ENCODE measurements at places on chromosomes 7 and 10.

DNA sequence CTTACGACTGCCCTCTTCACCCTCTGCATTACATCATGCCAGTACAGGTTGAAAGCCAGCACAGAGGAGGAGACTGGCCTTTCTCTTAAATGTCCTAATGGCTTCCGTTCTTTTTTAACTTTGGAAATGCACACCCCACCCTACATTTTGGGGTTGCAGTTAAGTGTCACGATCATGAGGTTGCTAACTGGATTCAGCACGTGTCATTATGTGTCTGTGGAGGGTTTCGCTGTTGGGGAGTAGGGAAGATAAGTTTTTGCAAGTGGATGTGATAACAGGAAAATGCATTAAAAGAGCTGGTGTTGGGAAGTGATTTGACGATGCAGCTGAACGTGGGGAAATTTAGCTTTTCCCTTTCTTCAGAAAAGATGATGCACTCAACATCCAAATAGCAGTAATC is 135.9 kb downstream of the LRRC4 start:
- no peak for DNase-seq

DNA sequence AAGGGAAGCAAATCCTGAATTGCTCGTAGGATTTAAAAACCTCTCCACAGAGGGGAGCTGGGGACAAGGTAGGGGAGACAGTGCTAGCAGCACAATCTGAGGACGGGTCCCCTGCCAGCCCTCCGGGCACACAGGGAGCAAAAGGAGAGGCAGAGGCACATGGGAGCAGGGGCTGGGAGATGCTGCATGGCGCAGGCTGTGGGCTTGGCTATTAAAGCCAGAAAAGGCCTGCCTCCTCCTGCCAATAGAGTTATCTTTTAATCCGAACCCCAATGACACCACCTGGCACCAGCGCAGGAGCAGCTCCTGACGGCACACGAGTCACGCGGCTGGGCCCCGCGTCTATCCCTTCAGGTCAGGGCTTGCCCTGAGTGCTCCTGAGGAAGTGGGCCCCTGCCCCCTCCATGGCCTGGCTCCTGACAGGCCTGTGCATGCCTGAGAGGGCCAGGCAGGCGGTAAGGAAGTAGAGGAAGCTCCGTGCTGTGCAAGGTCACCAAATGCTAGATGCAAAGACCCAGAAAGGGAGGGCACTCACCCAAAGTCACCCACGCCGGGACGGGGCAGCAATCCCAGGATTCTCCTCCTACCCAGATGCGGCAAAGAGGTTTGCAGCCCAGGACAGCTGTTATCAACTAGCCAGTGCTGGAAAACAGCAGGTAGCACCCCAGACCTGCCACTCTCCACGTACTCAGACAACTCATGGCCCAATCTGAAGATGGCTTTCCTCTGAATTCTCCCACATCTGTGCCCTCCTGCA is 28.1 kb downstream of the DLG5 start:
- DNase-seq = no peak

- no peak for DNase-seq
Observed at GRCh38 chr7:154868921-154869320, 134.0 kb downstream of the PAXIP1 start.

DNA sequence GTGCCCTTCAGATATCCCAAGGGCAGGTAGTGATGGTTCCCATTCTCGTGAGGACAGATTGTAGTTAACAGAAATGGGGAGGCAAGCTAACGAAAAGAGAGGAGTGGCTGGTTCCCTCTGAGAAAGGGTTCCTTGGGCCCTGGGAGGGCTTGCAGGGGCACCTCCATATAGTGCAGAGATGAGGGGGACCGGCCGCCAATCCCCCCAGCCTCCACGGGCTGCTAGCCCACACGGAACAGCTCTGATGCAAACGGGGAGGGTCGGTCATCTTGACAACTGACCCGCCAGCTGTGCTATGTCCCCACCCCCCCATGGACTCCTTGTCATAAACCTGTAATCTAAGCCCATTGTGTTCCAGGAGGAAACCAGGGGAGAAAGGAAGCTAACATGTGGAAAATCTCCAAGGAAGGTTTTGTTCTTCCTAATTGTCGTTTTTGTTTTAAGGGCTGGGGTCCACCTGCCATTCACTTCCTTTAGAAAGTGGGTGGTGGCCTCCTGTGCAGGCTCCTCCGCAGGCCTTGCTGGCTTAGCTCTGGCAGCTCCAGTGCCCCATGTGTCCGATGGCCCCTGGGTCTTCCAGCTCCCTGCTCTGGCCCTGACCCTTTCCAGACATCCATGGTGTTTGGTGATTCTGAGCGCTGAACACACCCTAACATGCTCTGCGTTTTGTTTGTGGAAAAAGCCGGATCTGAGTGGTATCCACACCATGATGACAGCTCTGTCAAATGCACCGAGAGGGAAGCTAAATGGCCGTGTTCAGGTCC is 15.9 kb downstream of the ADCY1 start:
- DNase-seq = no peak

- no peak for DNase-seq
Observed at GRCh38 chr10:24952707-24953645, 570 bp upstream of the PRTFDC1 start.

- DNase-seq = no peak
Observed at GRCh38 chr7:128795129-128795528, 3.4 kb downstream of the CCDC136 start.

GRCh38 chr7:93367254-93367653 is 135.1 kb downstream of the VPS50 start:
- no peak for DNase-seq

- no peak for DNase-seq
Observed at GRCh38 chr10:23585186-23585585, 146.3 kb downstream of the OTUD1 start.

- no peak for DNase-seq
Observed at GRCh38 chr7:131218727-131219128, 108.9 kb upstream of the MKLN1 start.

- no peak for DNase-seq
Observed at GRCh38 chr7:155529346-155529745, 17.0 kb downstream of the CNPY1 start.

DNA sequence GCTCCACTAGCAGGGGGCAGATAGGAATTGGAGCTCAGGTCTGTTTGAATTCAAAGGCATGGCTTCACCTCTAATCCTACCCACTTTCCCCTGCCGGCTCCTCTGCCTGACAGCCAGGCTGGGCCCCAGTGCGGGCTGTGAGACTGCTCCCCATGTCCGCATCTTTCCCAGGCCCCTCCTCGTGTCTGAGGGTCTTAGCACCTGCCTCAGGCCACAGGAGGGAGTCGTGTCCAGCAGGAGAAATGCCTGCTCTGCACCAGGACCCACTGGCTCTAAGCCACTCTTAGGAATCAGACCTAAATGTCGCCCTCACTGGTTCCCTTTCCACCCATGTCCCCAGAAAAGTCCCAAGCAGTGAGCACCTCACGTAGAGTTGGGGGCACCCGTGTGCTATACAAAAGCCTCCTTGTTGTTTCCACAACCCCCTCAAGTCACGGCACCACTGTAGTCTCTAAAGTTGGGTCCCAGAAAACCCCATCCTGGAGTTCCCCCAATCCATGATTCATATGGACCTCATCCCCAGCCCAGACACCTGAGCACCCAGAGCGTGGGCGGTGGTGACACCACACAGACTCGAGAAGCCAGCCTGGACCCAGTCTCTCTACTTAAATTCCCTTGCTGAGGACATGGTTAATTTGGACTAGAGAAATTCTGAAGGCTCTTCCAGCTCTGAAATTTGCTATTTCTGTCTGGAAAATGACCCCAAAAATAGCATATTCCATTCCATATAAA is 466.4 kb upstream of the ZMIZ1 start:
- DNase-seq = no peak

DNA sequence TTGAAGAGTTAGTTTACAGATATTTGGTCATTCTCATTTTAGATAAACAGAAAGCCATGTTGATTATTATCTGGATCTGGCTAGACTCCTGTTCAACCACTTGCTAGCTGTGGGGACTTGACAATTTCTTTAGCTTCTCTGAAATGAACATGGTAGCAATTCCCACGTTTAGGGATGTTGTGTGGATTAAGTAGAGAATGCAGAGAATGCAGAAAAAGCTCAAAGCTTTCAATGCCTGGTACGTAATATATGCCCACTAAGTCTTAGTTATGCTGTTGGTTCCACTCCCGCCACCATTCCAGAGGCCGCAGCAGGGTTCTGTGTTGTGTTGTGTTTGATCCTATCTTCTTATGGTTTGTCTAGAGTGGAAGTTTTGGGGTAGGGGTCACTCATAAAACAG is 39.2 kb upstream of the RPA3 start:
- DNase-seq = no peak

DNA sequence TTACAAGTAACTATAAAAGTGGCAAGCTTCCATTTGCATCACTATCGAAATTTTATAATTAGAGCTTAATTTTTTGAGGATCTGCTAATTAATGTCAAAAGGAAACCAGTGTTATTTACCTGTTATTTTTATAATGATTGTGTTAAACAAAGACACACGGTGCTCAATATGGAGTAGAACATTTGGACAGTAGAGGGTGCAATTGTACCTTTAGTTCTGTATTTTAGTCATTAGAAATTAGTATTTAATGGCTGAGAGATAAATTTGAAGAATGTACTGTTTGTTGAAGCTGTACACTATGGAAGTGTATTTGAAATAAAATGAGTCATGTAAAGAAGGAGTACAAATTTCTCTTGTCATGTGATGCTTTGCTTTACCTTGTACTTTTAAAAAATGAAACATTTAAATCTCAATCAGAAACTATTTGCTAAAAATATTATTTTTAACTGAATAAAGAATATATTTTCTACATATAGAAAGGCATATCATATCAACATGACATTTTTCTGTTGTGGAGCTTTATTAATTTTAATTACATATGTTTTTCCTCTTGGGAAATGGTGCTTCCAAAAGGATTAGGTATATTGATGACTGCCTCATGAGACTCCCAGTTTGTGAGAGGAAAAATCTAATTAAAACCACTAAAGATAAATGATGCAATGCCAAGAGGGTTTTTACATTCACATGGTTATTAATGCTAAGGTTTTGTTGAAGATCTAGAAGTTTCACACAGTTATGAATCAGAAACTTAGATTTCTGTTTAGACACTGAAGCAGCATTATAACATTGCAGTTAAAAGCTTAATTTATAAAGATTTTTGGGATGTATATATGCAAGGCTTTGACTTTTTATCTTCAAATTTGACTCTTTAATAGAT is 10.4 kb upstream of the PRKG1 start:
- DNase-seq = no peak

GRCh38 chr7:12162415-12163113 is 48.5 kb upstream of the TMEM106B start:
- DNase-seq = no peak

DNA sequence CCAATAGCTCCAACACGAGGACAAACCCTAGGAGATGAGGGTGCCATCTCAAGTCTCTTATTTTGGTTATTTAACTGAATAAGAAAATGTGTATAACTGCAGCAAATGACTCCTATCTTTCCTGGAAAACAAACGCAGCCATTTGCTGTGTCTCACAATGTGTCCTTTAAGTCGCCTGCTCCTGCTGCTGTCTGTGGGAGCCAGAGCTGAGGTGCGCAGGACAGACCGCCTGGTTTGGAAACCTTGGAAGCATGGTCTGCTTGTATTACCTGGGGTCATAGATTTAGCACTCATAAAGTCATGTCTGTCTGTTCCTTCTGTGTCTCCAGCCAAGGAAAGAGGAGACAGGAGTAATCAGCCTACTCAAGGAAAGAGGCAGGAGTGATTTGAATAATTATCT is 760.2 kb downstream of the GRID1 start:
- DNase-seq = no peak

GRCh38 chr10:30765616-30766015 is 136.1 kb upstream of the LYZL2 start:
- no peak for DNase-seq

GRCh38 chr10:35639728-35640401 is 2.2 kb downstream of the FZD8 start:
- DNase-seq = no peak

DNA sequence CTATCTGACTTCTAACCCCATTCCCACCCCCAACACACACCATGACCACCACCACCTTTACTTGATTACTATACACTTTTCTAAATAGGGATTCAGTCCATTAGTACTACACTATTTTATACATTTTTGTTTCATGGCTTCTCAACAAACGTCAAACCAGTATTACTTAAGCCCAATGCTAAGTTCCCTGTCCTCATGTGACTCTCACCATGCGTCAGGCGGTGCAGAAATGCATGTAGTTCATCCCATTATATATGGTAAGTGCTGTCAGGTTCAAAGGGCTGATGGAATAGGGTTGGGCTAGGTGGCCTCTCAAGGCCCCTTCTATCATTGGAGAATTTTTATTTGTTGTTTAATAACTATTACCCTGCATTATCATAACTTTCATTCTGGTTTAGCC is 19.5 kb upstream of the VPS41 start:
- no peak for DNase-seq

Data from hematopoietic multipotent progenitor cell treated with erythropoietin and hydrocortisone succinate and interleukin-3 and kit ligand, for 17 days (in vitro differentiated cells).